ENCODE measurements at places on chromosomes 2 and 18.
A peak's percentile ranks its signal among the peaks of the same experiment; 100 is the strongest.

DNA sequence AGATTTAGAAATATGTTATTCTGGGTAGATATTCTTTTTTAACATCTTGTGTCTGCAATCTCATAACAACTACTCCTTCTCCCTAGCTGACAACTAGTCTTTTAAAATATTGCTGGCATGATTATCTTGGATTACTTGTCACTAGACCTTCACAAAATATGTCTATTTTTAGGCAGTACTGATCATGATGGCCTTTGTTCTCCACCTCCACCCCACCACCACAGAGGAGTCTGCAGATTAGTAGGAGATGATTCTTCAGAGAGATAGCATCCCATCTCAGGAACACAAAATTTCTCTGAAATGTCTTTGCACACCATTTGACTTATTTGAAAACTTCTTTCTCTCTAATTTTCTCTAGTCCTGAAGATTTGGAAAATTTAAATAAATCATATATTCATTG is 338.1 kb upstream of the SPHKAP start:
- no peak for DNase-seq

DNA sequence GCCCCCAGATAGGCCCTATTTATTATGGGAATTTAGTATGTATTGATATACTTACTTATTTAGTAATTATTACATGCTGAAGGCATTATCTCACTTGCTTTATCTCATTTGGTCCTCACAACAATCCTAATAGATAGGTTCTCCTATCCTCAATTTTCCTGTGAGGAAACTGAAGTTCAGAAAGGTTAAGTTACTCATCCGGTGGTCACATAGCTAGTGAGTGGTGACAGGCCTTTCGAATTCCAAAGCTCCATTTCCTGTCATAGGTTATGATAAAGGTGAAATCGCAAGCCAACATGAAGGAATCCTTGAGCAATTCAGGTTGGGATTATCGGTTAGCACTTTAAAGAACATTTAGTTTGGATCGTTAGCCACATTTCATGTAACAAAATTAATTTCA is 33.3 kb downstream of the NAB1 start:
- DNase-seq = no peak

- DNase-seq = no peak
These were observed 221.0 kb upstream of the OSR1 start for GRCh38 chr2:19579461-19579860.

- no peak for DNase-seq
These were observed 106.4 kb downstream of the PID1 start for GRCh38 chr2:229164545-229165249.

- DNase-seq = no peak
These were observed 573.4 kb downstream of the CPS1 start for GRCh38 chr2:211129798-211130197.

DNA sequence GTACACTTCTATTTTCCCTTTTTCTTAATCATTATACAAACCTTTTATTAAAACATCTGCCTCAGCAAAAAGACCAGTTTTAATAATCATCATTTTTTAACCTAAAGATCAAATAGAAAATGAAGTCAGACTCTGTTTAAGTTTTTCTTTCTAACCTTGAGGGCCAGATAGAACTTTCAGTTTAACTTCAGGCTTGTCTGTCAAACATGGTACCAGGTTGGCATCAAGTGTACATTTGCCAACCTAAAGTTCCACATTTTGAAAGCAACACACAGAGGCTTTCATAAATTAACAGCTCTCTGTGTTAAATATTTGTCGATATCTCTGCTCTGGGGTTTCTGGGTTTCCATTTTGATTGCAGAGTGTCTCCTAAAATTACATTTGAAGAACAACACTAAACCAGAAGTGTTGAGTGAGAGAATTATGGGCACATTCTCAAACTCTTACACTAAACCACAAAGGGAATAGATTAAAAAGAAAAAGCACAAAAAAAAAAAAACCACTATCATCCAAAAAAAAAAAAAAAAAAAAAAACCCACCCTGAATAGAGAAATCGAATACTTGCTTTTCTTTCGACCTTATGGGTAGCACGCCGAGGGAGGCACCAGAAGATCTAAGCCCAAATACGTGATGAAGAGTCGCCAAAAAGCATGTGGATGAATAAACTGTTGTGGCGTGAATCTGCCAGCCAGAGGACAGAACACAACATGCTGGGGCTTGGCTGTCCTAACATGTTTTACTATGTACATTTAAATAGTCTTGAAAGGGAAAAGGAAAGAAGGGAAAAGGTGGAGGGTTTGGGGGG is 166.2 kb downstream of the TCF4 start:
- DNase-seq = no peak

- no peak for DNase-seq
These were observed 123.8 kb downstream of the BCL11A start for GRCh38 chr2:60429681-60430080.

- peak; percentile 70 for DNase-seq
These were observed 2.3 kb downstream of the PRKD3 start for GRCh38 chr2:37322368-37322767.

- DNase-seq = no peak
These were observed 86.3 kb upstream of the NPAS2 start for GRCh38 chr2:100733391-100734187.

DNA sequence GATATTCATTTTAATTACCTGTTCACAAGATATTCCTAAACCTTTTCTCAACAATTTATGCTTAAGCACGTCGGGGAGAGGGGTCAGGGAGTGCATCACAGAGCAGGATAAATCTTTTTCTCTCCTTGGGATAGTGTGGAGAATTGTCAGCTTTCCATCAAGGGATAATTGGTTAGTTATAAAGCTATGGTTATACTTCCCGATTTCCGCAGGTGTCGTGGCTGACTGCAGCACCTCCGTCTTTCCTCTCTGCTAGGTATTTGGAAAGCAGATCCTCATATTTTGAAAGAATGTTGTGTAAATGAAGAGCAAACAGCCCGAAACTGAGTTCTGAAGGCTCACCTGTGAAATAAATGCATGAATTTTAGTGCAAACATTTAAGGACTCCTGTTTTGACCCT is 778 bp downstream of the DYNC2LI1 start:
- DNase-seq = no peak

- DNase-seq = no peak
These were observed 6.4 kb downstream of the ADCYAP1 start for GRCh38 chr18:911025-911424.

DNA sequence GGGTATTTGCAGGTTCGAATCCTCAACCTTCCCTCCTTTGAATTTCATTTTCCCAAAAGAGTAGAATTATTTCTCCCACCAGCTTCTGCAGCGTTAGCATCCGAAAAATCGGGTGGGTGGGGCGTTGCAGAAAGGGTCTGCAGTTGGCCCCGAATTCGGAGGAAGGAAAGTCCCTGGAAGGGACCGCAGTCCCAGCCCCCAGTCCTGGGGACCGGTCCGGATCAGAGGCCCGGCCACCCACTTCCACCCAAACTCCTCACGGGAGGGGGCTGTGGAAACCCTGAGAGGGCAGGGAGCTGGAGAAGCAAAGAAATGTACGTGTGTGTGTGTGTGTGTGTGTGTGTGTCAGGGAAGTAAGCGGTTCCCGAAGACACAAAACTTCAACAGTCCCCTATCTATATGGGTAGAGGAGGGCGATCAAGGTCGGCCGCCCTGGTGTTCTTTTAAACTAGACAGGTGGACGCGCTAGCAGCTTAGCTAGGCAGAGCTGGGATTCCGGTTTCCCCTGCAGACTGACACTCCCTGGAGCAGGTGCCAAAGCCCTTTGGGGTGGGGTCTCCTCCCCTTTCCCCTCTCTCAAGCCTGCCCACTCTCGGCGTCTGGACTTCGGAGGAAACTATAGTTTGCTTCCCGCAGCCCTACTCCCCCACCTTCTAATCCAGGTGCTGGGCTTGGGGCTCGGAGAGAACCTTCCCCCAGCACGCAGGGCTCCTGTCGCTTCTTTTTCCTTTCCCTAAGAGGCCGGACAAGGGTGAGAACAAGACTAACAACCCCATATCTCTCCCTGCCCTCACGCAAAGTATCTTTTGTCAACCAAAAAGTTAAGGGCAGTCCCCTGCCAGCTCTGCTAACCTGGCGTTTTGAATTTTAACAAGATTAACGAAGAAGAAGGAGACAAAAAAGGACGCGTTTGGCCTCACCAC is 4.8 kb upstream of the ONECUT2 start:
- no peak for DNase-seq

DNA sequence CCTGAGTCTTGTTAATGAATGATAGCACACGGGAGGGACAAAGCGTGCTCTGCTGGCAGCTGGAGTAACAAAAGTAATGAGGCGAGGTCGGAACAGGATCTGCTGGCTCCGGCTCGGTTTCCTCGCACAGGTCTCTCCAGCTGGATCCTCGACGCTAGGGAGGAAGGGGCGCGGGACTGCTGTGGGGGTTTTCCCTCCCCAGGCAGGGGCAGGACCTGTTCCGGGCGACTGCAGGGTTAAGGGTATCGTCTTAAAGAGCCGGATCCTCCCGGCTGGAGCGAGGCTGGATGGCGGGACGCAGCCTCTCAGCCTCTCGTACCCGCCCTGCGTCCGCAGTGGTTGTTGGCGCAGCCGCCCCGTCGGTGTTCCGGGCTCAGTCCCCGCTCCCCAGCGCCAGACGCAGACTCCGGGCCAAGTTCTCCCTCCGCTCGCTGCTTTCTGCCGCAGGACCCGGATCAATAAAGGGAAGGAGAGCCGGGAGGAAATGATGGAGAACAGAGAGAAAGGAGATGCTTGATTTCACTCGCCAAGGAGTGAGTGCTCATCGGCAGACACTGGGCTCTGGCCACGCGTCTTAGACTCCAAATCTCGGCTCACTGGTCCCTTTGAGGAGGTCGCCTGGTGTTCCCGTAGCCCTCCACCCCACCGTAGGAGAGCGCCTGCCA is 1.1 kb upstream of the LIPG start:
- no peak for DNase-seq

DNA sequence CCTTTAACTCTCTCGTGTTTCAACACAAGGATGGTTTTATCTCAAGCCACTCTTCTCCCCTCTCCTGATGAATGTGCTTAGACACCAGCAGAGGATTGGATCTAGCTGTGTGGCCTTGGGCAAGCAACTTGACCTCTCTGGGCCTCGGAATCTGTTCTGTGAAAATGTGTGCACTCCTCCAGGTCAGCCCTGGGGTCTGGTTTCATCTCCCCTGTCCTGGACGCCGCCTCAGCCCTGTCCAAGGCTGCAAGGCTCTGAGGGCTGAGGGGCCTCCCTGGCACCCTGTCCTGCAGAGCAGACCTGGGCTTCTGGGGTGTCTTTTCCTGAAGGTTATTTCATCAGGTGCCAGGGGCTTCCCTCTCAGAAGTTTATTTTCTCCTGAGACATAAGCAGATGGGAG is 28.5 kb downstream of the CNDP1 start:
- no peak for DNase-seq

DNA sequence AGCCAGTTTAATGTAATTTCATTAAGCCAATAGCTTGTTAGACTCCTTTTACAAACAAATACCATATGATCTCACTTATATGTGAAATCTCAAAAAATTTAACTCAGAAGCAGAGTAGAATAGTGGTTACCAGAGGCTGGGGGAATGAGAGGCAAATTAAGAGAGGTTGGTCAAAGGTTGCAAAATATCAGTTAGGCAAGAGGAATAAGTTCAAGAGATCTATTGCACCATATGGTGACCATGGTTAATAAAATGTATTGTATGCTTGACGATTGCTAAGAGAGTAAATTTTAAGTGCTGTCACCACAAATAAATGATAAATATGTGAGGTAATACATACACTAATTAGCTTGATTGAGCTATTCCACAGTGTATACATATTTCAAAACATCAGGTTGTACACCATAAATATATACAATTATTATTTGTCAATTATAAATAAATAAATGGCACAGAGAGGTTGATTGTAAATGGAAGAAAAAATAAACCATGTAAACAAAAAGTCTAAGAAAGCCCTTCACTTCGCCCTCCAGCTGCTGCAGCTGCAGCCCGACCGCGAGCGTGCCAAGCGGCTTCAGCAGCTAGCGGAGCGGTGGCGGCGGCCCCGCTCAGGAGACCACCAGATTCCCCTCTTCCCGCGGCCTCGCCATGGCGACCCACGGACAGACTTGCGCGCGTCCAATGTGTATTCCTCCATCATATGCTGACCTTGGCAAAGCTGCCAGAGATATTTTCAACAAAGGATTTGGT is 23.0 kb upstream of the ACTR2 start:
- DNase-seq = no peak

- DNase-seq = no peak
These were observed 18.6 kb downstream of the TMEM182 start for GRCh38 chr2:102780467-102780866.

DNA sequence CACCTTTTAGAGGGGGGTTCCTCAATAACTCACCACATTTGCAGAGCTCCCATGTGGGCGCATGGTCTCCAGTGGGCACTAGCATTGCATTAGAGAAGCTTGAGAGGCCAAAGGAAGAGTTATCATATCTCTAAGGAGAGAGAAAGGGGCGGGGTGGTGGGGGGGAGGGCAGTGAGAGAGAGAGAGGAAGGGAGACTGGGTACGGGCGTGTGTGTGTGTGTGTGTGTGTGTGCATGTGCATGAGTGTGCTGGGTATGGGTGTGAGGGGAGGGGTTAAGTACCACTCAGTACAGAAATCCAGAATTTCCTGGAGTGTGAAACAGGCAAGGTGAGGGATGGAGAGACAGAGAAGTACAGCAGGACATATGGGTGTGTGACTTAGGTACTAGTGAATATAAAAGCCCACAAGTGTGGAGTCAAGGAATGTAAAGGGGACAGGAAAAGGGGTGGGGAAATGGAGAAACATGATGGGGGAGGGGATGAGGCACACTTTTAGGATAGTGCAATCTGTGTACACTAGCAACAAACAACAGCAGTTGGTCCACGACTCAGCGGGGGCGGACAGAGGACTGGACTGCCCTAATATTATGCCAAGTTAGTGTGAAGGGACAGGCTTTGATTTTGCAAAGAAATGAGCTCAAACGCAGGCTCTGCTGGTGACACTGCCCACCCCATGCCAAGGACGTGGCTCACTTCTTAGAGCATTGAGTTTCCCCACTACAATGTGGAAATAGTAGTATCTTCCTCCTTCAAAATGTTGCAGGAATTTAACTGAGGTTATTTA is 91.3 kb downstream of the SPRED2 start:
- no peak for DNase-seq

GRCh38 chr2:157125685-157126084 is 131.8 kb upstream of the GALNT5 start:
- no peak for DNase-seq

- DNase-seq = no peak
These were observed 199.7 kb downstream of the ADCYAP1 start for GRCh38 chr18:1104181-1104881.

All from hematopoietic multipotent progenitor cell treated with erythropoietin and hydrocortisone succinate and interleukin-3 and kit ligand, for 8 days (in vitro differentiated cells).